ENCODE measurements at places on chromosomes 2 and 18.

DNA sequence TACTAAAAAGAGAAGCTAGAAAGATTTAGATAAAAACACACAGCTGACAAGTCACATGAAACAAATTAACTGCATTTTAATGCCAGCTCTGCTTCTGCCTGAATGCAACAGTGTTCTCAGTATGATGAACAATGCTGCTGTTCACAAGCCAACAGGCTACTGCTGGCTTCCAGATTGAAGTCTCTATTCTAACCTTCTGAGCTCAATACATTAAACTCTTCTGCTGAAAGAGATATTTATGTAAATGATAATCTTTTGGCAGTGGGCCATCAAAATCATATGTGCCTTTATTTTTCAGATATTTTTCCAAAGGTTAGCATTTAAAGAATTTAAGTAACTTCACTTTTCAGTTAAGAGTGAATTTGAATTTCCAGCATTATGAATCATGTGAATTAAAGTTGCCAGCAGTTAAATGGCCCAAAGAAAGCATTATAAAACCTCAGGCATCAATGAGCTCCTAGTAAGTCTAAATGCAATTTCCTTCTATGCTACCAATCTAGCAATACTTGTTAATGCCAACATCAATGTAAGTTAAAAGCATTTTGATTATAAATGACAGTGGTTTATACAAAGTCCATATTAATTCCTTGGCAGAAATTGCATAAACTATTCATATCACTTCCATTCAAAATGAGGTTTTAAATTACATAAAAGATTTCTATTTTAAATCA lies 72.4 kb downstream of the ID2 start:
- DNase-seq: no peak

- no peak for DNase-seq
Observed at GRCh38 chr2:154836632-154837031, 138.1 kb downstream of the KCNJ3 start.

- no peak for DNase-seq
Observed at GRCh38 chr2:3403587-3404334, 24.3 kb downstream of the TRAPPC12 start.

GRCh38 chr2:168096158-168096557 lies 151.2 kb downstream of the STK39 start:
- DNase-seq: no peak

GRCh38 chr2:208501206-208501605 lies 94.6 kb downstream of the PTH2R start:
- DNase-seq: no peak

- no peak for DNase-seq
Observed at GRCh38 chr2:66601624-66602023, 166.7 kb downstream of the MEIS1 start.

- no peak for DNase-seq
Observed at GRCh38 chr2:238425979-238426567, 654 bp upstream of the ASB1 start.

All from stimulated activated CD4-positive, alpha-beta T cell treated with anti-CD3 and anti-CD28 coated beads, Interleukin-15, amount 100 ng/mL, for 1 hour (primary cell).